Panc1 (cell line): ENCODE measurements at places on chromosomes 7 and 10.

DNA sequence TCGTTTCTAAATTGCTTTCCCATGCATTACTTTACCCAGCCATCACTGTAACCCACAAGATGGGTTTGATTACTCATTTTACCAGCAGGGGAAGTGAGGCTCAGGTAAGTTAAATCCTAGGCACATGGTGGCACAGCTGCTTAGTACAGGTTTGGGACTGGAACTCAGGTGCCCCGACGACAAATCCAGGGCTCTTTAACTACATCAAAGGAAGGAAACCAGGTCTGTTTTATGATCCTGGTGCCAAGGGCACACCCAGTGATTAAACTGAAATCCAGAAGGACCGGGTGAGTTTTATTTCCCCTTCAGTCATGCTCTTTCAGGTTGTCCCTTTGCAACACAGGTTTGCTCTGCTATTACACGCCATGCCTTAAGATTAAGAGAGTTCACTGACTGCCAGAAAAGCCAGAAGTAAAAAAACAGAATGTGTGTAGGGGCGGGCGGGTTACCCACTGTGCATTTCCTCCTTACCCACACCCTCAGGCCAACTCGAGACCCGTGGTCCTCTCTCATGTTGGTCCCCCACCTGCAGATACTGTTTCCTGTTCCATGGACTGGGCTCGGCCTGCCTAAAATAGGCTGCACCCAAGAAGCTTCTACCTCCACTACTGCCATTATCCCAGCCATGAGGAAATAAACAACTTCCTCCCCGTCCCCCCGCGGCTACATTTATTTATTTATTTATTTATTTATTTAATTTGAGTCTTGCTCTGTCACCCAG is 55.1 kb upstream of the KDM7A start:
- DNase-seq: no peak

- no peak for DNase-seq
Observed at GRCh38 chr7:14228341-14228740, 238.9 kb upstream of the ETV1 start.

DNA sequence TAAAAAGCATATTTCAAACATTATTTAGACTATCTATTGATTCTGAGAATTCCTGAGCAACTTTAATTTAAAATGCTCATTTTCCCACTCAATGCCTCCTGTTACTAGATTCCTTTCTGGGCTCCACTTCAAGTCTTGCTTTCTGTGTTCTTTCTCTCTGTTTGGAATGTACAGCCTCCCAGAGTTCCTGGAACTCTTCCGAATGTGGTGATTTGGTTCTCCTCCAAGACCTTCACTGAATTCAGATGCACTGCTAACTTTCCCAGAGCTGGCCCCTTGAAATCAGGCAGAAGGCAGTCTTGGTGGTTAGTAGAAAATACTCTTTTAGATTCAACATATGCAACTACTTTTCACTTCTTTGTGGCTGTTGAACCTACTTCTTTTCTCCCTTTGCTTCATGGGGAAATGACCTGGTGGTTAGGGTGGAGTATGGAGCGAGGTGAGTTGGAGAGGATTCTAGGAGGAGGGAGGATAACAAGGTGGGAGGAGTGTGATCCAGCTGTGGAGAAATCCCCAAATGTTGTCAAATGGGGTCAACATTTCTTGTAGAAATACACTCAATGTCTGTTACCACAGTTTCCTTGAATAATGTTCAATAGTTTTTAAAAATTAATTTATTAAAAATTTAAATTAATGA is 27.9 kb upstream of the CCDC7 start:
- DNase-seq: no peak

GRCh38 chr10:45447416-45447815 is 73.4 kb downstream of the ALOX5 start:
- DNase-seq: no peak

- DNase-seq: no peak
Observed at GRCh38 chr7:26185131-26185843, 15.3 kb downstream of the HNRNPA2B1 start.

DNA sequence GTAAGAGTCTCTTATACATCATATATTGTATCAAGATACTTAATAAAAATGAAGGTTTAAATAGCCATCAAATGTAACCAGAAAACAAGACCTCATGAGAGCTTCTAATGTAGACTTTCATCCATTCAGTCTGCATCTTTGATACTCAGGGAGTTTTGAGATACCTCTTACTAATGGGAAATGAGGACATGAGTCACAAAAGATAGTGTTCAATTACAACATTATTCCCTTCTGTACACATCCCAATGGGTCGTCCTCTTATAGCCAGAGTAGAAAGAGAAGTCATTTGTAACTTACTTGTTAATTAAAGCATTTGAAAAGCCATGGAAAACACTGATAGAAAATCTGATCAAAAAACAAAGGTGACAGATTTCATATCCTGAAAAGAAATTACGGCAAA is 19.4 kb downstream of the SHTN1 start:
- DNase-seq: no peak
